ENCODE measurements at places on chromosomes 5 and 9. TPM values are rescaled to one million over a fixed set of nuclear protein-coding genes. Genes with fewer than 3 reads are reported as not detected.

The SLC22A5 gene
- 11.5 TPM for total RNA-seq

The SIT1 gene
- not detected for total RNA-seq

The SLC25A2 gene
- total RNA-seq = 0.28 TPM

The WHRN gene
- total RNA-seq = 9.7 TPM

The SH3GLB2 gene
- 54.5 TPM for total RNA-seq

The DMRT3 gene
- not detected for total RNA-seq

The LMAN2 gene
- 201 TPM for total RNA-seq

The ACER2 gene
- total RNA-seq = 38.3 TPM

The CCNH gene
- total RNA-seq = 76.2 TPM

The GABRA6 gene
- total RNA-seq = not detected

The ADCY2 gene
- not detected for total RNA-seq

The APBA1 gene
- 6.5 TPM for total RNA-seq

The DRD1 gene
- total RNA-seq = not detected
